ENCODE measurements at places on chromosomes 3 and 15. TPM values are rescaled to one million over a fixed set of nuclear protein-coding genes. Genes with fewer than 3 reads are reported as not detected.

Gene KNSTRN
- total RNA-seq = 53.6 TPM

Gene CHRNB4
- not detected for total RNA-seq

Gene GABRR3
- total RNA-seq = not detected

Gene DPH3
- total RNA-seq = 23.4 TPM

Gene LTF
- total RNA-seq = not detected

Gene CTXN2
- total RNA-seq = not detected

Gene ARPP21
- not detected for total RNA-seq

Gene P2RY1
- 4.3 TPM for total RNA-seq

Gene C2CD4A
- total RNA-seq = 1.3 TPM

Gene C3orf80
- total RNA-seq = not detected

Gene CADPS
- total RNA-seq = not detected

Gene ONECUT1
- not detected for total RNA-seq

Gene PFN2
- total RNA-seq = 141 TPM

Gene GPR87
- total RNA-seq = not detected

Gene NEIL1
- total RNA-seq = 29.7 TPM

Gene SLC38A3
- 0.36 TPM for total RNA-seq

Gene CFAP92
- 0.07 TPM for total RNA-seq

Gene TGM5
- total RNA-seq = not detected

Gene STRIT1
- total RNA-seq = not detected

Gene MKRN2OS
- not detected for total RNA-seq

Gene KCNAB1
- 0.40 TPM for total RNA-seq

Gene RGMA
- not detected for total RNA-seq

Gene TMEM108
- 0.29 TPM for total RNA-seq

Gene TTLL13
- total RNA-seq = not detected

Gene UNC13C
- total RNA-seq = under 0.01 TPM

Gene SIDT1
- 0.27 TPM for total RNA-seq

Gene GOLGA6L9
- total RNA-seq = 2.8 TPM

Gene LIPH
- 0.07 TPM for total RNA-seq

Gene CCR8
- not detected for total RNA-seq

Gene ALDH1A3
- total RNA-seq = 30.6 TPM

Gene GOLGA8Q
- total RNA-seq = 0.66 TPM

Gene REC114
- total RNA-seq = not detected

Gene LDHAL6B
- not detected for total RNA-seq

Gene UBE2Q2
- total RNA-seq = 65.0 TPM

Data from thoracic aorta endothelial cell (primary cell).